Prostate gland (tissue), 2 donors: ENCODE measurements at places on chromosomes 5 and 9.

DNA sequence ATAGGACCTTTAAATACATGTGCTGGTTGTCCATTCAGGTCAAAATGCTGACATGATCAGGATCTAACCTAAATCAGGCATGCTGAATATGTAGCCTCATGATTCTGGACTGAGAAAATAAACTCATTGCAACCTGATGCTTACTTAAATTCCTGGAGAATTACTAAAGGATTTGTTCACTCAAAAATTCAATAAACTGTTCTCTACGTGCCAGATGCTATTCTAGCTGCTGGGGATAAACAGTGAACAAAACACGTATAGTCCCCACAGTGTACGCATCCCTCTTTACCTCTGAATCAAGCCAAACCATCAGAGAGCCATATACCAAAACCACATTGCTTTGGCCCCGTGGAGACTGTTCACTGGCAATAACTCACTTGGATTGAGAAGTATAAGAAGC, 6.1 kb downstream of the SCAI start:
- DNase-seq = no peak

DNA sequence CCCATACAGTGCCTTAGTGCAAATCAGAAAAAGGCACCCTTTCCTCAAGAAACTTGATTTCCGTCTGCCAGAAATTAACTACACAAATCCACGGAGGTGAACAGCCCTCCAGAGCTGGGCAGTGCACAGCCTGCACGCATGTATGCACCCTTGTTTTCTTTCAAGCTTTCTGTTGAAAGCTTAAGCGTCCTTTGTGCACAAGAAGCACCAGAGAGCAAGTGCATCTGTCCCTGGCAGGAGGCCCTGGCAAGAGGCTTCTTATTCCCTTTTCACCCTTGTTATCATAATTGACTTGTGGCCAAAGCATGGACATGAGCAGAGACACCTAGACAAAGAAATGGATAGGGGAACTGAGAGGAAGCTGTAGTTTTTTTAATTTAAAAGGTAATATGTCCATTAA, 47.4 kb upstream of the ATG10 start:
- no peak for DNase-seq

GRCh38 chr5:17361331-17361730, 136.7 kb upstream of the TAF11L2 start:
- no peak for DNase-seq

GRCh38 chr5:59062986-59063683, 480.3 kb downstream of the RAB3C start:
- no peak for DNase-seq

GRCh38 chr9:2570615-2571479, 50.7 kb upstream of the VLDLR start:
- DNase-seq = no peak

GRCh38 chr5:107619781-107620180, 51.0 kb downstream of the EFNA5 start:
- no peak for DNase-seq

- DNase-seq = no peak
Measured at GRCh38 chr9:132646726-132647125, 23.1 kb downstream of the DDX31 start.

DNA sequence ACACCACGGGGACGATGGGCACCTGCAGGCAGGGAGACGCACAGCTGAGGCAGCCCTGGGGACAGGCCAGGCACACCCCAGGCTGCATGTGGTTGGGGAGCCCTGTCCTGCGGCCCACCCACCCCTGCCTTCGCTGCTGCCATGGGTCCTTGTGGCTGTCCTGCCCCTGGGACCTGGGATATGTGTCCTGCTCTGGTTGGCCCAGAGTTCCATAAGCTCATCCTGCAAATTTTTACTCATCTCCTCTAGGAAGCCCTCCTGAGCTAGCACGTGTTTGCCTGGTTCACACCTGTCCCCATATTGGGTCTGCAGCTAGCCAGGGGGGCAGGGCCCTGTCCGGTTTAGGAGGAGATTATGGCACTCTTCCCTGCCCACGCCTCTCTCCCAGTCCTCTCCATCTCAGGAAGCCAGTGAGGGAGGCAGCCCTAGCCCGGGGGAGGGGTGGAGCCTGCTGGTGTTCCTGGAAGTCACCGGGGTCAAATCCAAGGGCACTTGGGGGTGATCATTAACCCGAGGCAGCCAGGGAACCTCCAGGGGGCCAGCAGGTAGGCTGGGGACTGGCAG, 12.2 kb downstream of the EGFL7 start:
- no peak for DNase-seq

- no peak for DNase-seq
Measured at GRCh38 chr9:94980947-94981722, 254.6 kb downstream of the AOPEP start.

DNA sequence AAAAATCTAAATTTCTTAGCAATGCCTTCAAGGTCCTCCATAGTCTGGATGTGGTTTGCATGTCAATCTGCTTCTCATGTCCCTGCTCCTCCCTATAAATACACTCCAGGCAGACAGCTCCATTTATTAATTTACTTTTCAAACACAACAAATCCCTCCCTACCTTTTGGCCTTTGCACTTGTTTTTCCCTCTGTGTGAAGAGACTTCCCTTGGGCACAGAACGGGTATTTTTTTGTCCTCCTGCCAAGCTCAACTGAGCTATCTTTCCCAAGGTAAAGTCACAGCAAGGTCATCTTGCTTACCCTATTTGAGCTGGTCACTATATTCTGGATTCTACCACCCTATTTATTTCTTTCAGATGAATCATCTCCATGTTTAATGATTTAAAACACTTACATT, 159.6 kb upstream of the ANKH start:
- no peak for DNase-seq

DNA sequence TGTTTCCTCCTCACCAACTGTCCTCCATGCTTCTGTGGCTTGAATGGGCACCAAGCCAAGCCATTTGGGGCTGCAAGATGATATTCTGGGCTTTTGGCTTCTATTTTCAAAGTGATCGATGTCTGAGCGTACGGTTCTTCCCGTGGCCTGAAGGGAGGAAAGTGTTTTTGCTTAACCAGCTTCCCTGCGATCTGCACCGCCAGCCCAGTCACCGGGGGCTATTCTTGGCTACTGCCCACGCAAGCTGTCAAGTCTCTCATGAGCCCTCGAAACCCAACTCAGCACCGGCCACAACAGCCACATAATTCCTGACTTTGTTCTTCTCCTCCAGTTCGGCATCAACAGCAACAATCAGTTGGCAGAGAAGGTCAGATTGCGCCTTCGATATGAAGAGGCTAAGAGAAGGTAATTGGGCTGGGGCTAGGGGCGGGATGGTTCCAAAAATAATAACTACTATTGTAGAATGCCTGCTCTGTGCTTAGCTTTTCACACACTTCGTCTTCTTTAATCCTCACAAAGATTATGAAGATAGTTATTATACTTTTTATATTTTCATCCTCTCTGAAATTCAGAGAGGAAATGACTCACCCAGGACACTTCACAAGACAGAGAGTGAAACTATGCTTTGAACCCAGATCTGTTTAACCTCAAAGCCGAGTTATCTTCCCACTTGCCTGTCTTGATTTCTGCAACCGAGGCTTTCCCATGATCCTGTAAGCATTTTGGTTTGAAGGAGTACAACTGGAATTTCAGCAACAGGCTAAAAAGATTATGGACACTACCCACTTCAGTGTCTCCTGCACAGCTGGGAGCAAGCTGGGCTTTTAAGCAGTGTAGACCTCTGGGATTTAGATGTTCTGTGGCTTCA, 76.4 kb upstream of the RARS1 start:
- DNase-seq = no peak

- no peak for DNase-seq
Measured at GRCh38 chr5:157271740-157272271, 5.9 kb downstream of the CYFIP2 start.
